ENCODE measurements at places on chromosomes 16 and 17.
A peak's percentile ranks its signal among the peaks of the same experiment; 100 is the strongest.

DNA sequence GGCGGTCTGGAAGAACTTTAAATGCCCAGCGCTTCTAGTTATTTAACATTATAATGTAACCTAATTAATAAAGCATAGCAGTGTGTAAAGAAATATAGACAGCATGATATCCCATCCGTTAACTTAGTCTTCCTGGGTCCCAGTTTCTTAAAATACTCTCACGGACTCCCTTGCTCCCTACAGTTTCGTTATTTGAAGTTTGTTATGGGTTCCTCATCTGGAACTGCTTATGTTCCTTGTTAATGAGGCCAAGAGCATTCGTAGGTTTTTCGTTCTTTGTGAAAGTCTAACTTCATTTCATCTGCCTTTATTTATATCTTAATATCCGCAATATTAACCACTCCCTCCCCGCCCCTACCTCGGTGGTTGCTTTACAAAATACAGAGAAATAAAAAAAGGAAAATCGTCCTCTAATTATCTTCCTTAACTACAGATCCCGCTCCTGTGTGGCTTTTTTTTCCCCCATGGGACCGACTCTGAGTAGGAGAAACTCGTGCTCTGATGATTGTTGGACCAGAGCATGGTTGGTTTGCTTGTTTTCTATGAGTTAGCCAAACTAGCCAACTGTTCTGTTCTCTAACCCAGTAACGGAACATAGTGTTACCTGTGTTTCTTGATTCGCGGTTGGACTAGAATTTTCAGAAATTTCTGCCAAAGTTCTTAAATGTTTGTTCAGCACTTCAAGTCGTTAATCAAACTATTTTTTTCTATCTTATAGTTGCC is 863 bp downstream of the ADPRM start:
- DNase-seq = no peak

DNA sequence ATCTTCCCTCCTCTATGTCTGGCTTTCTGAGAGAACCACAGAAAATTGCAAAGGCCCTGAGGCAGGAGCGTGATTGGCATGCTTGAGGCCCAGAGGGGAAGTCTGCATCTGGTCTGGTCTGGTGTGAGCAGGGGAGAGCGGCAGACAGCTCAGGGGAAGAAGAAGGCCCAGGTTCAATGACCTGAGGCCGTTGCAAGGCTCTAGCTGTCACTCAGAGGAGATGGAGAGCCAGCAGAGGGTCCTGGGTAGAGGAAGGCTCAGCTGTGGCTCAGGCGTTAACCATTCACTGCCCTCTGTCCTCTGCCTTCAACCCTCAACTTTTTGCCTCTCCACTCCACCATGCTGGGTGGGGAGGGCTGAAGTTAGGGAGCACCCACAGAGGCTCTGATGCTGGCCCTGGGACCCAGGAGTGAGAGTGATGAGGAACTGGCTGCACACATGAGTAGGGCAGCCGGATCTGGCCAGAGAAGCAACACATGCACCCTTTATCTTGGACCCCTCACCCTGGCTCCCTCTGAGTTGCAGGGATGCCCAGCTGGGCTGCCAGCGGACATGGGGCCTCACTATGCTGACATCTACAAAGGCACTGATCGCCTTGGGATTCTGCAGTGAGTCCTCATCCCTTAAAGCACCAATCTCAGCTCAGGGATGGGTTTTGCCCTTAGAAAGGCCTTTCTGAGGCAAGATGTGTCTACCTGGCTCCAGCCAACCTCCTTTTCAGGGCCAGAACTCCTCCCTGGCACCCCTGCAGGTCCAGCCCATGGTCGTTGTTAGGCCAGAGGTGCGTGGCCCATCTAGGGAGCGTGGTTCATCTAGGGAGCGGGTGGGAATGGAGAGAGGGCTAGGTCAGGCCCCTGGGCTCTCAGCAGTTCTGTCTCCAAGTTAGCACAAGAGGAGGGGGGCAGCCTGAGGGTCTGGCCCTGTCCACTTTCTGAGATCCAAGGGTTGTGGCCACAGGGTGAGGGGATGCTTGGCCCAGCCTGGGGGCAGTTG is 7.7 kb upstream of the KRTAP17-1 start:
- peak; percentile 23 for DNase-seq

- DNase-seq = no peak
These were observed 299.7 kb upstream of the CDH11 start for GRCh38 chr16:65421596-65421995.

- no peak for DNase-seq
These were observed 101.5 kb upstream of the DNAH17 start for GRCh38 chr17:78678711-78679110.

DNA sequence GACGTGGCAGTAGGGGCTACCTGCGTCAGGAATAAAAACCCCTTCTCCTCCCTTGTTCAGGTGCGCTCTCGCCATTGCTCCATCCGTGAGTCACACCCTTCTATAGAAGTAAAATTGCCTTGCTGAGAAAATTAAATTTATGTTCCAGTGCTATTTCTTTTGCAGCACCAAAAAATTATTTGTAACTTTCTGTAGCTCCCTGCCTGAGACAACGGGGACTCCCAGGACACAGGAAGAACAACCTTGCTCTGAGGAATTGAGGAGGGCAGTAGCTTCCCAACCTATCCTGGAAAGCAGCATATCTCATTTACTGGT is 85.4 kb downstream of the EMP2 start:
- DNase-seq = no peak

DNA sequence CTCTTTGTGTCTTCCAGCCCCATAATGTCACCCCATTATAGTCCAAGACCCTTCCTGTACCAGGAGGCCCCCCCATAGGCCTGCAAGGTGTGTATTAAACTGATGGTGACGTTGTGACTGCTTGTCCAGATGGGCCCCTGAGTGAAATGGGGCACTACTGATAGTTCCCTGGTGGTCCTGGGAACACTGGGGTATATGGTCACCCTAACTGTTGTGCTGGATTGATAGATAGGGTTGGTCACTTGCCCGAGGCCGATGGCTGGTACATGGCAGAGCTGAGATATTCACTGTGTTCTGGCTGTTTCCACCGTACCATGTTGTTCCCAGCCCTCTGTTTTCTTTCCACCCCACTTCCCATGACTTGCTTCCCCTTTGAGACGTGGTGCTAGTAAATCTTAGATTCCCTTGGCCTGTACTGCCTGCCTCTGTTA is 4.3 kb downstream of the CNP start:
- DNase-seq = no peak
